ENCODE measurements at places on chromosomes 7 and 10.

DNA sequence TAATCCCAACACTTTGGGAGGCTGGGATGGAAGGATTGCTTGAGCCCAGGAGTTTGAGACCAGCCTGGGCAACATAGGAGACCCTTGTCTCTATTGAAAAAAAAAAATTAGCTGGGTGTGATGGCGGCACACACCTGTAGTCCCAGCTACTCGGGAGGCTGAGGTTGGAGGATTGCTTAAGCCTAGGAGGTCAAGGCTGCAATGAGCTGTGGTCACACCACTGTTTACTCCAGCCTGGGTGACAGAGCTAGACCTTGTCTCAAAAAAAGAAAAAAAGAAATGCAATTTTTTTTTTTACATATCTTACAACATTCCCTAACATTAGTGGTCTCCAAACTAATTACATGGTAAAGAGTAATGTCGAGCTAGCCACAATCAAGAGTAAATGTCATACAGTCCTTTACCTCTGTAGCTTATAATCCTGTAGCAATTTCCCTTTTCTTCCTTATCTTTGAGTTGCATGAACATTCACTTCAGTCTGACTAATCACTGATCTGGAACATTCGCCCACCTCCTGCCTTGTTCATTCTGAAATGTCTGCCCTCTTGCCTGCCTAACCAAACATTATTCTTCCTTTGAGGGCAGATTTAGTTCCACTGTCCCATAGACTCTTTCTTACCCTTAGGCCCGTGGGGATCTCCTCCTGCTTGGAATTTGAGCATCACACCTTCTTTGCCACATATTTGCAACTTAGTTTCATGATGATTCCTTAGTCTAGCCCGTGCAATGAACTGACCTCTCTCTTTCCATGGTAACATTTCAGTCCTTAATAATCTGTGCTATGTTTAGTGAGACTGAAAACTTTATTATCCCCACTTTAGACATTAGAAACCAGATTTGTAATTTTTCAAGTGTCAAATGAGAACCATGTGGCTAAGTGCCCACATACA is 4.8 kb upstream of the VCL start:
- no peak for DNase-seq
- H3K4me1 ChIP-seq, result no peaks in the 10 kb centered on the region
- H3K27ac ChIP-seq, result no peak overlapping the region
- H3K36me3 ChIP-seq, result no peaks in the 10 kb centered on the region

- H3K36me3 ChIP-seq, result no peaks in the 10 kb centered on the region
- H3K4me3 ChIP-seq, result no peak overlapping the region
- H3K27me3 ChIP-seq, result no peaks in the 10 kb centered on the region
- no peak for DNase-seq
Observed at GRCh38 chr7:105580022-105580740, 1.1 kb downstream of the EFCAB10 start.

- no peaks in the 10 kb centered on the region for H3K36me3 ChIP-seq
- no peak overlapping the region for H3K4me3 ChIP-seq
- DNase-seq, result no peak
Observed at GRCh38 chr7:97847791-97848190, 24.4 kb downstream of the ASNS start.

GRCh38 chr7:610531-611280 is 91.1 kb upstream of the PDGFA start:
- H3K27ac ChIP-seq, result peak overlapping the region; percentile 57
- no peaks in the 10 kb centered on the region for H3K36me3 ChIP-seq
- no peak overlapping the region for H3K4me3 ChIP-seq
- no peaks in the 10 kb centered on the region for H3K4me1 ChIP-seq
- H3K27me3 ChIP-seq, result no peaks in the 10 kb centered on the region

- no peaks in the 10 kb centered on the region for H3K4me1 ChIP-seq
- peak; percentile 49 for DNase-seq
- no peaks in the 10 kb centered on the region for H3K36me3 ChIP-seq
- no peak overlapping the region for H3K27ac ChIP-seq
- H3K4me3 ChIP-seq, result no peak overlapping the region
- H3K27me3 ChIP-seq, result no peaks in the 10 kb centered on the region
Observed at GRCh38 chr7:925601-926000, 28.9 kb downstream of the ADAP1 start.

DNA sequence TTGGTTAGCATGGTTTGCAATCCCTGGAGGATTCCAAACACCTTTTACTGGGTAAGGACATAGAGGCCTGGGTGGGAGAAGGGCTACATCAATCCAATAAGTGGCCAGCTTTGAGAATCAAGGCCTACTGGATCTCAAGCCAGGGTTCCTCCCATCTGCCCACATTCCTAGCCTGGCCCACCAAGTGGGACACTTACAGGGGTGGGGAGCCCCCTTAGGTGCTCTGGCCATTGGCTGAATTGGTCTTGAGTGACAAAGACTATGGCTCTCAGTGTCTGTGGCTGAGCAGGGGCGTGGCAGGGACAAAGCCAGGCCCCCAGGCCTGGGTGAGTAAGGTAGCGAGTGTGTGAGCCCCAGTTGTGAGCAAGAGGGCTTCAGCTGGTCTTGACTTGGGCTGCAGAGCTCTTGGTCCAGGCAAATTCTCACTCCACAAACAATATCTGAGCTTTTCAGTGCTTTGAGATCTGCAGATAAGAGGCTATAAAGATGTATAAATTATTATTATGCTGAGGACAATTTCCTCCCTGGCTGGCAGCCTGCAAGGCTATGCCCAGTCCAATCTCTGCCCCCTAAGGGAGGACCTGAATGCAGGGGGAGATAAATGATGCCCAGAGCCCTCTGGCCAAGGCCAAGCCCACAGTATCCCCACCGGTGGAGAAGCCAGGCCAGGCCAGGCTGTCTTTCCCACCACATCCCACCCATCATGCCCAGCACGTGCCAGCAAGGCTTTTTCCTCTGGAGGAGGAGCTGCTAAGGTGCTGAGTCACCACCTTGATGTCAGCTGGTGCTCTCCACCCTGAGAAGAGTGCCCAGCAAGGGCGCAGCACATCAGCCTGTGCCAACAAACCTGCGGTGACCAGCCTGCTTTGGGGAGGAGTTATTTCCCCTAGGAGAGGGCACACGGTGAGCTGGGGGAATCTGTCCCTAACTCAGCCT is 80.7 kb upstream of the DUSP5 start:
- DNase-seq, result no peak
- no peaks in the 10 kb centered on the region for H3K4me1 ChIP-seq
- no peak overlapping the region for H3K4me3 ChIP-seq
- peak overlapping the region; percentile 55 for H3K27ac ChIP-seq
- H3K27me3 ChIP-seq, result no peaks in the 10 kb centered on the region

DNA sequence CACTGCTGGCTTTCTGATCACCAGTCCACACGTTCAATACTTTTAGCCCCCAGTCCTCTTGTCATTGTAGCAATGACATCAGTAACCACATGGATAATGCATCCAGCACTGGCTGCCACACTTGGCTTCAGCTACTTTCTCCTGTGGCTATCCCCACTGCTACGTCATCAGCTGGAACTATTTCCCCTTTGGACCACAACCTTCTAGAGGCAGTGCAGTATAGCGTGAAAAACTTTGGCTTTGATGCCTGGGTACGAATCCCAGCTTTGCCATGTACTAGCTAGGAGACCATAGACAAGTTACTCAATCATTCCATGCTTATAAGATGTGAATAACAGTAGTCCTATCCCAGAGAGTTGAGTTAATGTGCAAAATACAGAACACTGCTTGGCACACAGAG is 63.2 kb downstream of the CCDC3 start:
- DNase-seq, result no peak
- no peak overlapping the region for H3K27ac ChIP-seq
- H3K27me3 ChIP-seq, result no peaks in the 10 kb centered on the region
- no peaks in the 10 kb centered on the region for H3K4me1 ChIP-seq

DNA sequence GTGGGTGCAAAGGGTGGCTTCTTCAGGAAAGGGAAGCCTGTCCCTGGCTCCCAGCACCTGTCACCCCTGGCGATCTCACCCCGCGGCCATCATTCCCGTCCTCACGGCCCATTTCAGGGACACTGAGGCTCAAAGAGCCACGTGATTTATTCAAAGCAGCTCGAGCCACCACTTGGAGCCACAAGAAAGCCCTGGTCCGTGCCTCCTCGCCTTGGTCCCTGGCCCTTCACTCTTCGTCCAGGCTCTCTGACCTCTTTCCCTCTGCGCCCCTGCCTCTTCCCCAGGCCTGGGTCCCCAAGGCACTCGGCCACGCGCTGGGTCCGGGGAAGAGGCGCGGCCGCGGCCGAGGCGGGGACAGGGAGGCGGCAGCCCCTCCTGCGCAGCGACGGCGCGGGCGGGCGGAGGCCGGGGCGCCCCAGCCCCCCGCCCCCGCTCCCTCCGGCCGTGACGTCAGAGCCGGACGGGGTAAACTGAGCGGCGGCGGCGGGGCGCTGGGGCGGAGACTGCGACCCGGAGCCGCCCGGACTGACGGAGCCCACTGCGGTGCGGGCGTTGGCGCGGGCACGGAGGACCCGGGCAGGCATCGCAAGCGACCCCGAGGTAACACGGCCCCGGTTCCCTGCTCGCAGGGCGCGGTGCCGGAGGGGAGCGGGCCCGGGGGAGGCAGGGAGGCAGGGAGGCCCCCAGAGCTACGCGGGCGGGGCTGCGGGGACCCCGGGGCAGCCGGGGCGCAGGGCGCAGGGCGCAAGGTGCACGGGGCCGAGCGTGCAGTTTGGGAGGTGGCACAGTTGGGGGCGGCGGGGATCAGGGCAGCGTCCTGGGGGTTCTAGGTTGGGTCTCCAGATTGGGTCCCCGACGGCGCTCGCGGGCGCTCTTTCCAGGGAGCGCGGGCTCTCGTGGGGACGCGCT is at the start of gene SLC18A2:
Gene SLC18A2 (plus strand): TSS at position 494 of the 909 bp plus-strand sequence. CDS start 580 bp downstream, outside the sequence.
- H3K4me3 ChIP-seq, result peak within 1 kb of the TSS; percentile 45
- H3K27ac ChIP-seq, result no peak within 1 kb of the TSS
- H3K27me3 ChIP-seq, result peaks cover 52% of the 10 kb centered on the region
- no peaks in the 10 kb centered on the region for H3K4me1 ChIP-seq
- DNase-seq, result no peak

DNA sequence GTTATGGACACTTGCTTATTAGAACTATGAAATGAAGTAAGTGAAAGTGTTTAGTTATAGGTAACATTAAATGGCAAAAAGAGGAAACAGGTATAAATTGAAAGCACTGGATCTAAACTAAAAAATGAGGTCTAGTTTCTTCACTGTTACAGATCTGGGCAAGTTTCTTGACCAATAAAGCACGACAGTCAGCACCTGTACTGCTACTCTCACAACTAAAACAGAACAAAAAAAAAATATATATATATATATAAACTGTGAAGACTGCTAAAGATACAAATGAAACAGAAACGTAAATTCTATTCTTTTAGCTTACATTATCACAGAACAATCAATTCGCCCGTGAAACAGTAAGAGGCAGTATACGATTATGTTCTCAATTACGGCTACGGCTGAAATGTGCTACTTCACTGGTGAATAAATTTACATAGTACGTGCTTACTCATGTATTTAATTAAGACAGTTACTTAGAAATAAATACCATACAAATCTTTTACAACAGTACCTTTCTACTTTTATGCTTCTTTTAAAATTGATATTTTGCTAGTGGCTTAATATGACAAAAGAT is 4.2 kb downstream of the AHR start:
- H3K4me1 ChIP-seq, result peaks cover 4% of the 10 kb centered on the region
- peak overlapping the region; percentile 98 for H3K27ac ChIP-seq
- H3K36me3 ChIP-seq, result no peaks in the 10 kb centered on the region
- H3K4me3 ChIP-seq, result peak overlapping the region; percentile 100
- H3K27me3 ChIP-seq, result no peaks in the 10 kb centered on the region
- no peak for DNase-seq

GRCh38 chr7:92231-92674 is 100.1 kb upstream of the FAM20C start:
- no peaks in the 10 kb centered on the region for H3K27me3 ChIP-seq
- no peaks in the 10 kb centered on the region for H3K36me3 ChIP-seq
- H3K4me3 ChIP-seq, result no peak overlapping the region
- H3K27ac ChIP-seq, result peak overlapping the region; percentile 12

GRCh38 chr7:123432601-123433000 is 101.8 kb downstream of the IQUB start:
- H3K4me3 ChIP-seq, result no peak overlapping the region
- no peak for DNase-seq
- no peak overlapping the region for H3K27ac ChIP-seq
- H3K27me3 ChIP-seq, result no peaks in the 10 kb centered on the region
- no peaks in the 10 kb centered on the region for H3K36me3 ChIP-seq

- H3K27ac ChIP-seq, result peak overlapping the region; percentile 90
- H3K4me3 ChIP-seq, result peak overlapping the region; percentile 67
- H3K27me3 ChIP-seq, result no peaks in the 10 kb centered on the region
- no peak for DNase-seq
- no peaks in the 10 kb centered on the region for H3K4me1 ChIP-seq
Observed at GRCh38 chr7:90594751-90595317, 1.3 kb upstream of the CDK14 start.

DNA sequence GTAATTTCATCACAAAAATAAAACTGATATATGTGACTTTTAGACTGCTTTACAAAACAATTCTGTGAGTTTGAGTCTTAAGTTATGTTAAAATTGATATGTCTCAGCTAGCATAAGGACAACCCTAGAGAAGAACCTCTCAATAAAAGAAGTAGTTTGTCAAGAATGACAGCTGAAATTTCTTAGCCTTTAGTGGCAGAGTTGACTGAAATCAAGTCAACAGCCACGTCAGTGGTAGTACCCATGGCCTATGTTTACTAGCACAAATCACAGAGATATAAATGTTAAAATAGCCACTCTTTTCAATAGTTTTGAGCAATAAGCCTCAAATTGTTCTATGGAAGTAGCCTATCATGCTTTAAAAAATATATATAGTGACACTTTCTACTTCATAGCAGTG is 138.9 kb upstream of the FERD3L start:
- no peaks in the 10 kb centered on the region for H3K27me3 ChIP-seq
- DNase-seq, result no peak
- no peaks in the 10 kb centered on the region for H3K36me3 ChIP-seq
- H3K4me3 ChIP-seq, result no peak overlapping the region

Data from breast epithelium (tissue), 4 donors.